ENCODE measurements at places on chromosomes 6 and 20.

DNA sequence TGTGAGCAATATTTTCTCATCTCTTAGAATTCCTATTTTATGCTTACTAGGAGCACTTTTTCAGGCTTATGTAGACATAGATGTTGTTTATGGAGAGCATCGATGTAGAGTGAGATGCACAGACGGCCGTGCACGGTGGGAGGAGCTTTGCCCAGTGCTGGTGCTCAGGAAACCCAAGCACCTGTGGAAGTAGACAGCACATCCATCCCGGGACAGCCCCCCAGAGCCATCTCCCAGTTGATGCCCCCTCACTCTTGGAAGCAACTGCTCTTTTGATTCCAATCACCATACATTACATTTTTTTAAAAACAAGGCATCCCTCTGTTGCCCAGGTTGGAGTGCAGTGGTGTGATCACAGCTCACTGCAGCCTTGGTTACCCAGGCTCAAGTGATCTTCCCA is 143.7 kb downstream of the SMOC2 start:
- no peak for DNase-seq

- DNase-seq: no peak
Observed at GRCh38 chr20:7893014-7893730, 47.1 kb downstream of the HAO1 start.

DNA sequence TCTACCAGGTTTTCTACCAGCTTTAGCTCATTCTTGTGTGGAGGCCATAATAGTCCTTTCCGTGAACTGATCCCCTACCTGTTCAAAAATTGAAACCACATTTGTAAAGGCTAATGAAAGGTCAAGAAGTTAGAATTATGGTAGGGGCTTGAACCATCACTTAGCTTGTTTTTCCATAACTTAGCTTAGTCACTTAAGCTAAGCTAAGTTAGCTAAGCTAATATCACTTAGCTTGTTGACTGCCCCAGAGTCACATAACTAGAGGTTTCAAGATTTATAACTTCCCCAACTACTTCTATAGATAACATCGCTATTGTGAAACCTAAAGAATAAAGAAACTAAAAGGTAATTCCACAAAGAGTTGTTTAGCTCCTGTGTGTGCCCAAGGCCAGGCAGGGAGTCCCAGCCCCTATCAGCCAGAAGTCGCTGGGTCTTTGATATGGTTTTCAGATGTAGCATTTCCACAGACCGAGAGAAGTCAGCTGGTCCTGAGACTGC is 131.8 kb downstream of the VEGFA start:
- DNase-seq: no peak

DNA sequence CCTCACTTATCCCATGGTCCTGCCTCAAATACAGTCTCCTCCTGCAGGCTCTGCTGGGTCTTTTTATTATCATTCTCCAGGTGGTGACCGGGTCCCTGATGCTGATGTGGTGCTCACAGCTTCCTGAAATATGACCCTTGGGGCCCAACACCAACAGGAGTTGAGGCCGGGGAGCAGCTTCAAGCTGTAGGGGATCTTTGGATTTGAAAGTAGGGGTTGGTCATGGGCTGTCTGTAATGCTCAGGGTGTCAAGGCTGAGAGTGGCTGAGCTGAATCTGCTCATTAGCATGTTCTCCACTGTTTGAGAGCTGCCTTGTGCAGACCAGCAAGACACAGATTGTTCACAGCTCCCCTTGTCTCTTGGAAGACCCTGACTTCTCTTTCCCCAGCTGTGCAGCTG is 35.5 kb downstream of the HLA-F start:
- no peak for DNase-seq

DNA sequence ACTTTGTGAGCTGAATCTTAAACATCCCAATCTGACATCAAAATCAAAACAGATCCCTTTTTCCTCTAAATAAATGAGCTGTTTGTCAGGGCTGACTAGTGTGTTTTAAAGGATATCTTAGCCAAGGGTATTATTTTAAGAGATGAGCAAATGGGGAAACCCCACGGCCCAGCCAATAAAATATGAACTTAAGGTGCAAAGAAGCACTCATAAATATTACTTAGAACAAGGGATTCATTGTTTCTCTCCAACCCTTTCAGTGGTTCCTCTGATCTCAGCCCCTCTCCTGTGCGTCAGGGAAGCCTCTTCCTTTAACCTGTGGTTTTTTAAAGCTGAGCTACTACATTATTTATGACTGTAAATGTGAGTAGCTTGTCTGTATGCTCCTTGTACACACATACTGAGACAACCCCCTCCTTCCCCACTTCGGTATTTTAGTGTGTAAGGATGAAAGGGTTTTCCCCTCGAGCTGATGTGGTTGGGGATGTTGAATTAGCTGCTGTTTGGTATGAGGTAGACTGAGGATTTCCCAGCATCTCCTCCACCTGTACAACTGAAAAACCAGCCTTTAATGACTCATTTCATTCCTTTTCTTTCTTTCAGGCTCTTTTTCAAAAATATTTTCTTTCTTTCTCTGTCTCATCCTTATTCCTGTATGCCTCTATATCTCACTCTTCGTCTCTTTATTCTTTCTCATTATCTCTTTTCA is 6.5 kb downstream of the BMP5 start:
- DNase-seq: no peak

- no peak for DNase-seq
Observed at GRCh38 chr20:48329031-48329615, 498.7 kb downstream of the PREX1 start.

DNA sequence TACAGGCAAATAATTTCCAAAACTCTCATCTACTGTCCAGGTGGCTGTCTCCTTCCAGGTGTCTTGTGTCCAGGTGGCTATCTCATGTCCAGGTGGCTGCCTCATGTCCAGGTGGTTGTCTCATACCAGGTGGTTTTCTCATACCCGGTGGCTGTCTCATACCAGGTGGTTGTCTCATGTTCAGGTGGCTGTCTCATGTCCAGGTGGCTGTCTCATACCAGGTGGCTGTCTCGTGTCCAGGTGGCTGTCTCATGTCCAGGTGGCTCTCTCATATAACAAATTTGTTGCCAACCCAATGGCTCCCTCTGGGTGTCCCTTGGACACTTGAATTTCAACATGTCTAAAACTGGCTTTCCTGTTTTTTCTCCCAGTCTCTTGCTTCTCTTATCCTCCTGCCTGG is 14.3 kb upstream of the SLC22A3 start:
- no peak for DNase-seq

GRCh38 chr6:129596522-129596921 is 113.5 kb downstream of the ARHGAP18 start:
- DNase-seq: no peak

DNA sequence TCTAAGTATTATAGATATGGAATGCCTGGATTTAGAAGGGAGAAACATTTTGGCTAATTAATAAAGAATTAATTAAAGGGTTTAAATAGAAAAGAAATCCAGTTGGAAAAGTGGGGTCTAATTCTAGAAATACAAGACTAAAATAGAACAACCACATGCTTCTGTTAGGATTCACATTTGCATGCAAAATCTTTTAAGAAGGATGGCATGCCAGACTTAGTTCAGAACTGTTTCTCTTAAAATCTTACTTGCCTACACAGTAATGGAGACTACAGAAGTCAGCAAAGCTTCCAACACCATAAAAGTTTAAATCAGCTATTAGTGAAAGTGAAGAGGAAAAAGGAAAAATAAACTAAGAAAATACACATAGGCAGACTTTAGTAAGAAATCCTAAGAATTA is 32.7 kb upstream of the KATNA1 start:
- DNase-seq: no peak

DNA sequence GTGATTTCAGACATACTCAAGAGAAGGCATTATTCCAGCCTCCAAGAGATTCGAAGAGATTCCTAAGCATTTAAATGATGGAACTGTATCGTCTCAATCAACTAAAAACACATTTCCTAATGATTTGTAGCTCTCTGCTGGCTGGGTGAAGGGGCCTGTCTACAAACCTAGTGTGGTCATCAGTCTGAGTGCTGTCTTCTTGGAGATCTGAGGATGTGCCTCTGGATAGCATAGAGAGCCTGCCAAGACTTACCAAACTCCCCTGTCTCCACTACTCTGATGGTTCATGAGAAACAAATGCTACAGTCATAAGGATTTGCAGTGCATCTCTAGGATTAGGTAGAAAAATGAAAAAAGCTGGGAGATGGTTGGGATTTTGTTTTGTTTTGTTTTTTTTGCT is 176.9 kb upstream of the CITED2 start:
- no peak for DNase-seq

DNA sequence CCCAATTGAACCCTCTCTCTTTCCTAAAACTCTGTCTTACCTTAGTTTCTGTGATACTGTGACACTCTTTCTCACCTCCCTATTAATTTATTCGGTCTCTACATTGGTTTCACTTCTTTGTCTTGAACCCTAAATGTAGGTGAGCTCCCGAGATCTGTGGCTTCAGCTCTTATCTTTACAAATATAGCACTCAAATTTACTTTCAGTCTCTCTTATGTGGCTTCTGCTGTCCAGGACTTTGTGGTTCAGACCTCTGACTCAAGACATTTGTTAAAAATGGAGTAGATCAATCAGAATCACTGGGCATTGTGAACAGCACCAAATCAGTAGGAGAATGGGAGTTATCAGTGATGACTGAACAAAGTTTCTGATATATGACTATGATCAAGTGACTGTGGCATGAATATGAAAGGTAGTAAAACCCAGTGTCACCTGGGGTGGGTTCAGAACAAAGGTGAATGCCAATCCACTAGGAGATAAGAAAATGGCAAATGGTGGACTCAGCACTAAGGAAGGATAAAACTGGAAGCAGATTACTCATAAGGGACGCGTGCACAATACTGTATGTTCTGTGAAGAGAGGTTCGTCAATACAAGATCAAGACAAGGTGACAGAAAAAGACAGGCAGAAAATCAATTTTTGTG is 27.2 kb downstream of the IL17F start:
- no peak for DNase-seq

DNA sequence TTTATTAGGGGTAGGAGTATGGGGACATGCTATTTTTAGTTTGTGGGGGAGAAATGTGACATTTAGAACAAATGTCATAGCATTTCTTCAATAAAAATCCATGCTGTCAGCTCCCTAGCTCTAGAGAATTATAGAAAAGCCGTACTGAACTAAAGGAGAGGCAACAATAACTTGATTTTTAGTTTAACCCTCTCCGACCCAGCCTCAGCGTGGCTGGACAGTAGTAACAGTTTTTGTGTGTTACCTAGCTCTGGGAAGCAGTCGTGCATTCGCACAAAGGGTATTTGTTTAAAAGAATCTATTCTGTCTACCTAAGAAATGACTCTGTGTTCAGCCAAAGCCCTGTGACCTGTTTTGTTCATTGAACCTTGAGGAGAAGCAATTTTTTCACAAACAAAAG is 442.4 kb upstream of the SOX4 start:
- DNase-seq: no peak

- DNase-seq: no peak
Observed at GRCh38 chr6:39062014-39062740, 13.6 kb downstream of the GLP1R start.

GRCh38 chr6:170036916-170037315 is 254.0 kb downstream of the DLL1 start:
- no peak for DNase-seq

DNA sequence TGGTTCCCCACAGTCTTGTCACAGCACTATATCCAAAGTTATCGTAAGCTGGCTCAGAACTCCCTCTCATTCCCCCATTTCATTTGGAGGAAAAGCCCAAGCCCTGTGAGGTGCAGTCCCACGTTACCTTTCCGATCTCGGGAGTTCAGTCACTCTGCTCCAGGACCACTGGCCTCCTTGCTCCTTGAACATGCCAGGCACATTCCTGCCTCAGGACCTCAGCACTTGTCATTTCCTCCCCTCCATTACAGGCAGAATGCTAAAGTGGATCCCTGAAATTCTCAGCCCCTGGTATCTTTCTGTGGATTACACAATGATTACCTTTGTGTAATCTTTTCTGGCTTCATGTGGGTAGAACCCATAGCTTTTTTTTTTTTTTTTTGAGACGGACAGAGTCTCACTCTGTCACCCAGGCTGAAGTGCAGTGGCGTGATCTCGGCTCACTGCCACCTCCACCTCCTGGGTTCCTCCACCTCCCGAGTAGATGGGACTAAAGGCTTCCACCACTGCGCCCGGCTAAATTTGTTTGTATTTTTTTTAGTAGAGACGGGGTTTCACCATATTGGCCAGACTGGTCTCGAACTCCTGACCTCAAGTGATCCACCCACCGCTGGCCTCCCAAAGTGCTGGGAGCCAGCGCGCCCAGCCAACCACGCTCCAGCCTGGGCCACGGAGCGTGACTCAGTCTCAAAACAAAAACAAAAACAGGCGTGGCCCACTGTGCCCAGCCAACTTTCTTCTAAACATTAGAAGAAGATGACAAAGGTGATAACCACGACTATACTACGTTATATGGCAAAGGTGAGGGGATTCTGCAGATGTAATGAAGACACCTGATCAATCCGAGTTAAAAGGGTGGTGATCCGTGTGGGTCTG is 4.0 kb upstream of the OXT start:
- no peak for DNase-seq

DNA sequence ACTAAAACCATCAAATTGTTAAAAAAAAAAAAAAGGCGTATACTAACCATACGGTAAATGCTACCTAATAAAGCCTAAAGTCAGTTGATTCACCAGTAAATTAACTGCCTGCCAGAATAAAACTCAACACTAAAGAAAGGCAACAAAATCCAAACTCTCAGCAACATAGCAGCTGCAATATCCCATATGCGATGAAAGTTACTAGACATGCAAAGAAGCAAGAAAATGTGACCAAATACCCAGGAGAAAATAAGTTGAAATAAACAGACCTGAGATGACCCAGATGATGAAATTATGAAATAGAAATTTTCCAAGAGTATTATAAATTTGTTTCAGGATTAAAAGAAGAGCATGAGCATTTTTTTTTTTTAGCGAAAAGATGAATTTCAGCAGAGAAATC is 103.6 kb upstream of the EDN1 start:
- no peak for DNase-seq

GRCh38 chr20:58723628-58723984 is 31.0 kb downstream of the NPEPL1 start:
- no peak for DNase-seq

DNA sequence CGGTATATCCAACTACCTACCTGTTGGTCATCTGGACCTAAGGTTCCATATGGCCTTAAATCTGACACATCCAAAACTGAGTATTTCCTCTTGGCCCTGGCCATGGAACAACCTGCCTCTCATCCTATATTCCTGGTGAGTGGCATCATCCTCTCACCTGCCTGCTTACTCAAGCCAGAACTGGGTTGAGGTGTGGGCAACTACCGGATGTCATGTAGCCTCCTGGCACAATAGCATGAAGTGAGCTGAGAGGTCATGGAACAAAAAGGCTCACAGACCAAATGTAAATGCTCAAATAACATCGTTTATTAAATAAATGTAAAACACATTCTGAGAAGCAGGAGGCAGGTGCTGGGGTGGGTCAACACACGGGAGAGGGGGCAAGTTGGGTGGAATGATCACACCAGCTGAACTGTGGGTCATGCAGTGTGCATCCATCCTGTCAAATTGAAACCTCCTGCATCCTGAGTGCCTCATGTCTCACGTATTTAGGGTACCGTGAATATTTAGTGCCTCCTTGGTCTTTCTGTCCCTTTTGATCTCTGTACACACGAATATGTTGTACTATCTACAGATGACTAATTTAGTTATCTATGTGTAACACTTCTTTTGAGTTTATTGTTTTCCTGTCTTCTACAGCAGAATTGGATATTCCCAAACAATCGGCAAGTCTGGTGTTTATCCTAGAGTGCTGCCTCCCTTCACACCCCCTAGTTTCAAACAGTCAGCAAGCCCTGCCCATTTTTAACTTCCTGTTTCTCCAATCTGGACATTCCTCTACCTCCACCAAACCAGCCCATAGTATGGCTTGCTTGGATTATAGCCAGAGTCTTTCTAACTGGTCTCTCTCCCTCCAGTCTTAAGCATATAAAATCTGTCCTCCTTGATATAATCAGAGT is 7.9 kb upstream of the POU5F1 start:
- no peak for DNase-seq

- DNase-seq: no peak
Observed at GRCh38 chr6:131966443-131966842, 15.3 kb upstream of the CCN2 start.

Measured in NCI-H446 treated with DMSO at 0.1 percent for 48 hours (cell line).